ENCODE measurements at places on chromosomes 2 and 18.

DNA sequence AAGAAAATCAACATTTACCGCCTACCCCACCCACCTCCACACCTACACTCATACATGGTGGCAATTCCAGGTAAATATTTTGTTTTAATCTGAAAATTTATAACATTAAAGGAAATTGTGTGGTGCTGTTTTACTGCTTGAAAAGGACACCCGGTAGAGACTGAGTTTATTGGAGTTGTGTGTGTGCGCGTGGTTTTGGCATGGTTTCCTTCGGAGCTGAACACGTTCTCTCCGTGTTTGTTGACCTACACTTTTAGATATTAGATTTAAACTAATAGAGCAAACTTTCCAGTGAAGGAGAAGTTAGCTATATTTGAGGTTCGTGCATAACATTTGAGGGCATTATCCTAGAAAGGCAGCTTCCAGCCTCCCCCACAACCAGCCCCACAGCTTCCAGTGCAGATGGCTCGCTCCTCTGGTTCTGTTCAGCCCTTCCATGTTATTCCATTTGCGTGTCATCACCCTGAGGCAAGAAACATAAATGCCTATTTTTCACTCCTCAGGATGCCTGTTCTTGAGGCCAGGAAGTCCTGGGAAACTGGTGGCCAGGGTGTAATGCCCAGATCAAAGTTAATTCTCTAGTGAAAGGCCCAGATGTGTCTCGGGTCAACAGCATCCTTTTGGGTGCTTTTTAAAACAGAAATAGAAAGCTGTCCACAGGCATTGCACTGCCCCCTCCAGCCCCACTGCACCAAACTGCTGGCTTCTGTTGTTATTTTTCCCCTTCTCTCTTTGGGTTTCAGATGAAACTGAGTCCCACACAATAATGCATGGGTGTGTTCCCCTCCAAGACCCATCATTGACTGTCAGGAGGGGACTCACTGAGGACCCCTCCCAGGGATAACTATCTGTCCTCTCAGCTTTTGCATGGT, 190.2 kb downstream of the SETBP1 start:
- no peak for DNase-seq

- DNase-seq = no peak
Observed at GRCh38 chr2:159175182-159175581, 111.3 kb downstream of the WDSUB1 start.

- DNase-seq = no peak
Observed at GRCh38 chr2:135164431-135164830, 112.3 kb downstream of the RAB3GAP1 start.

GRCh38 chr2:146721486-146721885, 1123.3 kb upstream of the ACVR2A start:
- no peak for DNase-seq

DNA sequence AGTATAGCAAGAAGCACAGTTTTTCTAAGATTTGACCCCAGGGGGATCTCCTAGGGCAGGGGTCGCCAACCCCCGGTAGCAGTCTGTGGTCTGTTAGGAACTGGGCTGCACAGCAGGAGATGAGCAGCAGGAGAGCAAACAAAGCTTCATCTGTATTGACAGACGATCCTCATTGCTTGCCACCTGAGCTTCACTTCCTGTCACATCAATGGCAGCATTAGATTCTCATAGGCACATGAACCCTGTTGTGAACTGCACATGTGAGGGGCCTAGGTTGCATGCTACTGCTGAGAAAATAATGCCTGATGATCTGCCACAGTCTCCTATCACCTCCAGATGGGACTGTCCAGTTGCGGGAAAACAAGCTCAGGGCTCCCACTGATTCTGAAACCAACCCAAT, 136.2 kb downstream of the RGPD3 start:
- no peak for DNase-seq

DNA sequence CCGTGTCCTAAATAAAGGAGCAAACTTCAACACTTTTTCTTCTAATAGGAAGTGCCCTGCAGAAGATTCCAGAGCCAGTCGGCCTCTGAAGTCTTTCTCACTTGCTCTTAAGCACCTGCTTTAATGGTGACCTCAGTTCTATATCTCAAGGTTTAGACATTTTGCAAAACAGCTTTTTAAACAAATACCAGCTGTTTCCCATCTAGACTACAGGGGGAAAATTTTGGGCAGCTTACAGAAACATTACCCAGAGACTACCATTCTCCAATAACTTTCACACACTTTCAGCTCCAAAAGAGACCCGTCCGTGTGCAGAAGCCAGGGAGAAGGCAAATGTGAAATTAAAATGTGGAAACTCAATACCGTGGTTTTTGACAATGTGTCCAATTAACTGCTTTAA, 285.3 kb upstream of the CCDC68 start:
- no peak for DNase-seq

GRCh38 chr2:35410431-35411061, 945.0 kb upstream of the CRIM1 start:
- DNase-seq = no peak

GRCh38 chr2:116142644-116143227, 1671.8 kb upstream of the DDX18 start:
- DNase-seq = no peak

DNA sequence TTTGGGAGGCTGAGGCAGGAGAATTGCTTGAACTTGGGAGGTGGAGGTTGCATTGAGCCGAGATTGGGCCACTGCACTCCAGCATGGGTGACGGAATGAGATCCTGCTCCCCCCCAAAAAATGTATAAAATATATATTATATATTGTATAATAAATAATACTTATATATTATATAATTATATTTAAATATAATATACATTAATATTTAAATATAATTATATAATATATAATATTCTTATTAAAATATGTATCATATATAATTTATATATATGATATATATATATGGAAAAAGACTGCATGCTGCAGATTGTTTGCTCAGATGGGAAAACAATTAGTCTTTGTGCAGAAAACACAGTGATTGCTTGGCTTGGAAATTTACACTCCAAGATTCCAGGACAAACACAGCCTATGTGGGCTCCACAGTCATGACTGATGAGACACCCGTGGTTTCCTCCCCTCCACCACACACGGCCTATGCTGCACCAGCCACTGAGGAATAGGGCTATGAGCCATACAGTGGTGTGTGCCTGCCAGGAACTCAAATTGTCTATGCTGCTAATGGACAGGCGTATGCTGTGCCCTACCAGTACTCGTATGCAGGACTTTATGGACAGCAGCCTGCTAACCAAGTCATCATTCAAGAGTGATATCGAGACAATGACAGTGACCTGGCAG, 30.0 kb downstream of the PMAIP1 start:
- DNase-seq = no peak

- no peak for DNase-seq
Observed at GRCh38 chr2:14632133-14632936, at the start of gene LRATD1. TSS of gene LRATD1 (plus strand) at chr2:14632717. CDS start at chr2:14633980, 1,263 bp downstream.

GRCh38 chr2:218734190-218734975, 23.7 kb downstream of the TTLL4 start:
- DNase-seq = no peak

DNA sequence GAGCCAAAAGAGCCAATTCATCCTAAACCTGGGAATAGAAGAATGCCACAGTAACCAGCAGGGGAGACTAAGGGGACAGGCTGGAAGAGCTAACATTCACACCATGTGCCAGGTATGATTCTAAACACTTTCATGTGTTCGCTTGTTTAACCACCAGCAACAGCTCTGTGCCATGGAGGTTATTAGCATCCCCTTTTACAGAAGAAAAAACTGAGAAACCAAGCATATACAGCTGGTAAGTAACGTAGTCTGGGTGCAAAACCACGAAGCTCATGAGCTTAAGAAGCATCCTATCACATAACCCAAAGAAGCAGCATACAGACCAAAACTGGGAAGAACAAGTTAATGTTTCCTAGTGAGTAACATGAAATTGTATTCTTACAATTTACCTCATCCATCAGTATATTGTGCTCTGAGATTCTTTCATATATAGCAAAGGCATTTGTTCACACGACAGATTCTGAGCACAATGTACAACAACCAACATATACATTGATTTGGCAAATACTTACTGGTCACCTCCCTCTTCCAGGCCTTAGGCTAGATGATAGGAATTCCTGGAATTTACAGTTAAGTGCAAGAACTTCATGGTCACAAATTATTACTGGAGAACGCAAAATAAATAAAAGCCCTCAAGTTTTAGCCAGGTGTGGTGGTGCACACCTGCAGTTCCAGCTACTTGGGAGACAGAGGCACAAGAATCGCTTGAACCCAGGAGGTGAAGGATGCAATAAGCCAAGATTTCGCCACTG, 36.5 kb upstream of the HNRNPA3 start:
- DNase-seq = no peak

GRCh38 chr2:39510140-39510539, 73.1 kb upstream of the MAP4K3 start:
- DNase-seq = no peak

GRCh38 chr2:56169521-56169920, 14.3 kb upstream of the CCDC85A start:
- no peak for DNase-seq

- DNase-seq = no peak
Observed at GRCh38 chr2:95380731-95381130, 21.8 kb upstream of the FAHD2A start.

- no peak for DNase-seq
Observed at GRCh38 chr2:22995576-22995975, 389.4 kb upstream of the KLHL29 start.

DNA sequence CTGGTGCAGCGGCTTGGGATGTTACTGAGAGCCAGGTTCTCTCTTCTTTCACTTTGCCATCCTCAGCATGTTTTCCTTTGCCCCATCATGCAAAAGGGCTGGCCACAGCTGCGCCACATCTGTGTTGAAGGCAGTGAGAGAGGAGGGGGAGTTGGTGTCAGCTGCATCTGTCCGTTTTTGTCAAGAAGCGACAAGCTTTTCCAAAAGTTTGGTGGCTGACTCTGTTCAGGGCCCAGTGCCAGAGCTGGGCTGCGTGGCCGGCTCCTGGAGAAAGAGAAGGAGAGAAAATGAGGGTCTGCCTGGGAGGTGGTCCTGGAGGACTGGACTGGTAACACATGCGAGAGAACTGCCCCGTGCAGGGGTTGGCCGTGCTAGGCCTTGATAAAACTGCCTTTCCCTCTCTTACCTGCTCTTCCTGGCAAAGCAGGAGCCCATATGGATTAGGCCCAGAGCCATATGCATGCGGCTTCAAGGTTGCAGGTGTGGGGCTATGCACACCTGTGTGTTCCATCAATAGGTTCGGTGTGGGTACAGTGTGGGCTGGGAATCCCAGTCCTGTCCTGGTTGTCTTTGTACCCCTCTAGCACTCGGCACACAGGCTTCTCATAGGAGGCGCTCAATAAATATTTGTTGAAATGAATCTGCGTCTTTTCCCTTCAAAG, 9.0 kb downstream of the RNF144A start:
- no peak for DNase-seq

DNA sequence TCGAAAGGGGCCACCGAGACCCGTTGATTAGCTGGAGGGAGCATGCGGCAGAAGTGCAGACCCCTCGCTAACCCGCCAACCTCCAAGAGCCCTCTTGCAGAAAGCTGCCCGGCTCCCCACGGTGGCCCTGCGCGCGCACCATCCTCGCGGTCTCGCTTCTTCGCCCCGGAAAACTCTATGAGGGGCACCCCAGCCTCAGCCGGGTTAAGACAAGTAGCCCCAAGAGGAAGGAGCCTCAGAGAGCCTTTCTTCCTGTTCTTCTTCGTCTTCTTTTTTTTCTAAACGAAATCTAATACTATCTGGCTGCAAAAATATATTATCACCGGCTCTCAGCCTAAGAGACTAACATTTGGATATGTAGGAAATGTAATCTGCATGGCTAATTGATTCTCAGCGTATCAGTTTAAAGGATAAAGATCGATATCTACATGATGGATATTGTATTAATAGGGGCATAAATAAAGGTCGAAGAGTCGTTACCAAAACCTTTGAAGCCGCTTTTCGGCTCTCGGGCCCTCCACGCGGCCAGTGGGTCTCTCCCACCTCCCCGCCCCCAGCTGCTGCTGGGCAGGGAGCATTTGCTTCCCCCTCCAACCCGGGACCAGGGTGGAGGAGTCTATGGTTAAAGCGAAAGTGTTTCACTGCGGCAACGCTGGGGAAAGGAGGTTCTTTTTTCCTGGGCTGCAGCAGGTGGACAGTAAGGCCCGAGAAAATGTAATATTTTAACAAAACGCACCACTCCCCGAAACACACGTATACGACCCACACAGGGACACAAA, 6.1 kb upstream of the PAX3 start:
- DNase-seq = no peak

DNA sequence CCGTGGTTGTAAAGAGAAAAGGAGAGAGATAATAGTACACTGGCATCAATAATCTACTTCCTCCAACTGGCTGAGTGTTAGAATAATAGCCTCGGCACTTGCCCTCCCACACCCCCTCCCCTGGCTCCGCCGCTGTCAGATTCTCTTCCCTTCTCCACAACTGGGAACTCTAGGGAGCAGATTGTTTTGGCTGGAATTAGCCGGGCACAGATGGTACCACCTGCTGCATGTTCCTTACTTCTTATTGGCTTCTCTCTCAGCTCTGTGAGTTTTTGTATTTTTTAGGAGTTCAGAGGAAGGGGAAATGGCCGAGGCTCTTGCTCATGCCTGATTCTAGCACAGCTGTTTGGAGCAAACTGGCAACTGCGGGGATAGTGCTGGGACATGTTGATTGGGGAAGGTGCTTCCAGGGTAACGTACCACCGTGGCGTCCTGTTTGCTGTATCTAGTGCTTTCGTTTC, 140.0 kb downstream of the ZEB2 start:
- DNase-seq = no peak

DNA sequence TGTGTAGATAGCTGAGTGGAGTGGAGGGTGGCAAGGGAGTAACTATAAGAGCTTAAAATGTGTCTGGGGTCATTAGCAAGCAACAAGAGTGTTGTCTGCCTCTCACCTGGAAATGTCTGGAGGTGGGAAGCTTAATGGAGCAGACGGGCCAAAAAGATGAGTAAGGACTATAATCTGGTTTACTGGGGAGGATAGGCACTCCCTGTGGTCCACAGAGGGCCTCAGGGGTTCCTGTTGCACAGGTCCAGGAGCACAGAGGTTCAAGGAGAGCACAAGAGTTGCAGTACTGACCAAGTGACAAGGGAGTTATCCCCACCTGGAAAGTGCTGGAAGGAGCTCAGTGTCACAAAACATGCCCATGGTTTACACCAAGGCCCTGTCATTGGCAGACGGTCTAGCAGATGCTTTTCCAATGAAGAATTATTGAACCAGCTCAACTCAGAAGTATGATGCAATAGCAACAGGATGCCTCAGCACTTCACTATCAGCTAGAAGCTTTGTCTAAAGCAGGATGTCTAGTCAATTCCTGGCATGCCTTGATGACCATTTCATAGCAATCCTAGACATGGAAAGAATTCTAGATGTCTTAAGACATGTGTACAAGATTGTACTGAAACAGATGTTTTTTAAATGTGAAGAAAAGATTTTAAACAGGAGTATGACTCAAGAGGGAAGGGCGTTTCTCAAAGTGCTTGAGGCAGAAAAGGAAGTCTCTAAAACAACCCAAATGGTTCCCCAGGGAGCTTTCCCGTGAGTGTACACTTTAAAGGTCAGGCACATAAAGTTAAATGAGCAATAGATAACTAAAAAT, 62.9 kb upstream of the SERPINE2 start:
- no peak for DNase-seq
